ENCODE measurements at places on chromosomes 5 and 9.
A peak's percentile ranks its signal among the peaks of the same experiment; 100 is the strongest.

- DNase-seq = peak; percentile 35
Measured at GRCh38 chr9:135087489-135087792, at the start of gene OLFM1. TSS of gene OLFM1 (plus strand) at chr9:135087668. CDS start at chr9:135087990, 322 bp downstream.

DNA sequence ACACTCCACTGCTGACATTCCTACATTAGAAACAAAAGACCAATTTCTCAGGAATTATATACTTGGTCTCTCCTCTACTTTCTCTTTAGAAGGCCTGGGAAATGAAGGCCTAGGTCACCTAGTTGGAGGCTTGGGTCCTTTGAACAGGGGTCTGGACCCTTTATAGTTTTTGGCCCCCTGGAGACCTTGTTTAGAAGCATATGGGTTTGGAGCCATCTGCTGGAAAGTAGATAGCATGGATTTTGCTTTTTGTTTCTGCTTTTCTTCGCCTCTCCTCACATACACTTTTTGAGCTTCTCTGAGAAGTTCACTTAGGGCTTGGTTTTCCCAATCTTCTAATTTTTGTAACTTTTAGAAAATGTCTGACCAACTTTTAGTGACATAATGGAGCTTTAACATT is 67.1 kb upstream of the CDK20 start:
- DNase-seq = no peak

GRCh38 chr9:95979446-95979845 is 104.0 kb downstream of the ERCC6L2 start:
- no peak for DNase-seq

- DNase-seq = no peak
Measured at GRCh38 chr5:39461007-39461682, 36.4 kb upstream of the DAB2 start.

DNA sequence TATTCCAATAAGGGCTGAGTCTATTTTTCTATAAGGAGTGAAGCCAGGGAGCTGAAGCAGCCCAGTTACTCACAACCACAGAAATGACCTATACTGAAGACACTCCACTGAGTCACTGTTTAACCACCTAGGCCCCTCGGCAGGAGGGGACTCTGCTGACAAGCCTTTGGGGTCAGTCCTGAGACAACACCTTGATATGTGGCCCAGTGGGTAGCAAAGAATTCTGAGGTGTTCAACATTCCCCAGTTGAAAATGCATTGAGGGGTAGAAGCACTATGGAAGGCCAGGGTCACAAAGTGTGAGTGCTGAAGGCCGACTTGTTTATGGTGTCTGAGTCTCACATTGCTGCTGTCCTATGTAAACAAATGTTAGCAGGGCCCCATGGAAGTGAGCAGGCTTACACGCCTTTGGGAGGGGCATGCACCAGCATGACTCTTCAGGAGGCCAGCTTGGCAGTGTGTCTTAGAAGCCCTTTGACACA is 112.6 kb upstream of the NFIL3 start:
- no peak for DNase-seq

DNA sequence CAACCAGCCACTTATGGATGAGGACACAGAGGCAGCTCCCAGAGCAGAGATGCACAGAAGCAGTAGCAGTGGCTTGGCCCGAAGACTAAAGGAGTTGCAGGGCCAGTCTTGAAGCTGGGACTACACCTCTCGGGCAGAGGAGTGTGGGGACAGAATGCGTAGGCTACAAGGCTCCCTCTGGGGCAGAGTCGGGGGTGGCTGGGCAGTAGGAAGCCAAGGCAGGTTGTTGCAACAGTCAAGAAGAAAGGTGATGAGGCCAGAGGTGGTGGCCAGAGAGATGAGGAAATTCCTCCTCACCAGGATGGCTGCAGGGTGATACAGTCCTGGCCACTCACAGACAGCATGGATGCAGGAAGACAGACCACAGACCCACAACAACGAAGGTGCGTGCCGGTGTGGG is 4.9 kb upstream of the N4BP3 start:
- no peak for DNase-seq

- no peak for DNase-seq
Measured at GRCh38 chr9:92385953-92386352, 18.4 kb downstream of the OGN start.

- DNase-seq = no peak
Measured at GRCh38 chr9:123465304-123465703, 109.3 kb downstream of the CRB2 start.

DNA sequence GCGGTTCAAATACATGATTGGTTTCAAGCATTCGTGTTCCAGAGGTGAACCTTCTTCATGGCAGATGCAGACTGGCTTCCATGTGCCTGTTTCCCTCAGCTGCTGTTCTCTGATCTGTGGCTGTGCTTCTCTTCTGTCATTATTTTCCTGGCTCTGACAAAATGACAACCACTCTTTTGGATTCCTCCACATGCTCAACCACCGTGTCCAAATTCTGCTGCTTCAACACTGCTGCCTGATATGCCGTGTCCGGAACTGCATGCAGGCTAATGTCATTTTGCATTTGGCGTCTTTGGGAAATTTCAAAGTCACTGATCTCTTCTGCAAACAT is 368.7 kb upstream of the ZNF608 start:
- DNase-seq = no peak

- DNase-seq = no peak
Measured at GRCh38 chr5:145856285-145856818, 16.5 kb downstream of the GRXCR2 start.

DNA sequence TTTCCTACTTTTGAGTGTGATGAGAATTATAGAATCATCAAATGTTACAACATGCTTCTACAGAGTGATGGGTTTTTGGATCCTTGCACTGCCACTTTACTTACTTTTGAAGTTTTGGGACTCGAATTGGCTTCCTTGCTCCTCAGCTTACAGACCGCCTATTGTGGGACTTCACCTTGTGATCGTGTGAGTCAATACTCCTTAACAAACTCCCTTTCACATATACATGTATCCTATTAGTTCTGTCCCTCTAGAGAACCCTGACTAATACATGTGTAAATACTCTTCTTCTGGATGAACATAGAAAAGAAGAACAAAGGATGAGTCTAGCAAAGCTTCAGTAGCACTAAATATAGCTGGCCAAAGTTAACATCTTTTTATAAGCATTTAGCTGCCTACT is 98.7 kb upstream of the PDE4D start:
- no peak for DNase-seq
